ENCODE measurements at places on chromosomes 5 and 9.

- DNase-seq = no peak
These were observed 16.0 kb upstream of the SLC22A5 start for GRCh38 chr5:132353486-132353995.

- DNase-seq = no peak
These were observed 4.6 kb downstream of the NIPAL4 start for GRCh38 chr5:157464519-157465171.

GRCh38 chr5:72166070-72166979 lies 59.0 kb downstream of the MAP1B start:
- DNase-seq = peak; percentile 63

DNA sequence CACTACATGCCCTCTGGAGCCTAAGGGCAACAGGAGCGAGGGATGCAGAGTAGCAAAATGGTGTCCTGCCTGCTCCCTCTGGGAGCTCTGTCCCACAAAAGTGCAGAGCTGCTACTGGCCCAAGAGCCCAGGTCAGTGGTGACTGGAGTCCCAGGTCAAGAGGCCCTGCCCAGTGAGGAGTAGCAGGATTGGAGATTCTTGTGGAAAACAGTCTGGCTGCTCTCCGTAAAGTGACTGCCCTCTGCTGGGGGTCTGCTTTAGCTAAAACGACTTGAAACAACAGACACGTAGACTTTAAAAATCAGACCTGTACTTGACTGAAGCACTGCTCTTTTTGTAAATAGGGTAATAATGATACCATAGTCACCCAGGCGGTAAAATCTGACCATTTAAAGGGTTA lies 917.0 kb downstream of the MAT2B start:
- peak; percentile 9 for DNase-seq

DNA sequence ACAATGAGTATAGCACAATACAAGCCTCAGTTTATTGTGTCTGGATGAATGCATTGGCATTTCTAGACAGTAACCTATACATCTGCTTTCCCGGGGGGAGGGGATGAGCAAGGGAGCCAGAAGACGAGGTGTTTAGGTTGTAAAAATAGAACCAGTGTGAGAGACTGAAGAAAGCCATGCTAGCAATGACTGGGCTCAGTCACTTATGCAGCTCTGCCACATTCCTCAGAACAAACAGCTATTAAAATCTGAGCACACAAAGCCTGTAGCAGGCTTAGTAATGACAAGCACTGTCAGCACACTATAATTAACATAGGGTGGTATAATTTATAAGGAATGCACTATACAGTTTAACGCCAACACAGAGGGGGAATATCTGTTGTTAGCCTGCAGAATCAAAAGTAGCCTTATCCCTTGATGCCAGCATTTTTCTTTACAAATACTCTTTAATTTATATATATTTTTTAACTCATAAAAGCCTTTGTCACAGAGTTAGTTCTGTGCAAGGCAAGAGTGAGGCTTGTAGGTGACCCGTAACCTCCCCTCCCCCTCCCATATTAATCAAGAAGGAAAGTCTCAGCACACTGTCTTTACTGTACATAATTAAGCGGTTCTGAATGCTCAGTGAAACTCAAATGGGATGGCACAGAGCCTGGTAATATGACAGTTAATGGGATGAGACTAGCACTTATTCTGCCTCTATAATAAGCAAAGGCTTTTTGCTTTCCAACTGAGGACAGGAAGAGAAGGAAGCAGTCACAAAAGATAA lies 295.4 kb downstream of the CSNK1G3 start:
- DNase-seq = peak; percentile 20

DNA sequence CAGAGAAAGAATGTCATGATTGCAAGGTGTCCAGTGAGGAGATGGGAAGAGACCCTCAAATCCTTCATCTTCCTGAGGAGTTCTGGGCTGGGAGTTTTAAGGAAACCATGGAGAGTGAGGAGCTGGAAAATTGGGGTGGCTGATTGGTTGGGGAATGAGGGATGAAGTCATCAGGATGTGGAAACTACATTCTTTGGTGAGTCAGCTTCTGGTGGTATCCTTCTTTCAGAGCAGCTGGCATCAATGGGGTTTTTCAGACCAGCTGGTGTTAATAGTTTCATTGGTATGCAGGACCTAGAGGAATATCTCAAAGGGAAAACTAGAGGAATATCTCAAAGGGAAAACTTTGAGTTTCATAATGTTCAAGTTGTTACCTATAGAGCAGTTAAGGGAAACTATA lies 45.2 kb downstream of the RNF180 start:
- DNase-seq = no peak

DNA sequence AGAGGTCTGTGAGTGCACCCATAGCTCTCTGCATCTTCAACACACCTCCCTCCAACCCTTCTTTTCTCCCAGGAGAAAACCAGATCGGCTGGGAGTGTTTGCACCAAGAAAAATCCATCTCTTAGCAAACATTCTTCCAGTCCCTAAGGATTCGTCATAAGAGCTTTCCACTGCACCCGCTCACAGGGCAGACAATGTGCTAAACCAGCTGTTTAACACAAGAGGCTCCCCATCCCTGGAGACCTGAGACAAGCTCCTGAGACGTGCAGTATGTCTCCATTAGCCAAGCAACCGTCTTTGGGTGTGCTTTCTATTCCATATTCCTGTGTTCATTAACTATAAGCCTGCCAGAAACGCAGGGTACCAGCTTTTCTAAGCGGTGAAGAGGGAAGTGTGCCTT lies 93.6 kb upstream of the ZNF462 start:
- DNase-seq = peak; percentile 76

DNA sequence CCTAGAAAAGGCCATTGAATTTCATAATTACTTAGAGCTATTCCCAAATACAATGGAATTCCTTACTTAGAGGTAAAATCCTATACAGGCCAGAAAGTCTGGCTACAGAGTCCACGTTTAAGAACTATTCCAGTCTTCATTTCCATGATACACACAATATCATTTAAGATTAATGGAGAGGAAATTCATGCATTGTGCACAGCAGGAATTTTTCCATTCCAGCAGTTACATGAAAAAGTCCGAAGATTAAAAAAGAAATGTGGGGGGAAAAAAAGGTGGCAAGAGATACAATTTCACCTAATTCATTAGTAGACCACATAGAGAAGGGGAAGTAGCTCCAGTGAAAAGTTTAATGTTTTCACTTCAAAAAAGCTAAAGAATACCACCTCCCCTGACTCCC lies 63.1 kb downstream of the CHD1 start:
- DNase-seq = no peak

DNA sequence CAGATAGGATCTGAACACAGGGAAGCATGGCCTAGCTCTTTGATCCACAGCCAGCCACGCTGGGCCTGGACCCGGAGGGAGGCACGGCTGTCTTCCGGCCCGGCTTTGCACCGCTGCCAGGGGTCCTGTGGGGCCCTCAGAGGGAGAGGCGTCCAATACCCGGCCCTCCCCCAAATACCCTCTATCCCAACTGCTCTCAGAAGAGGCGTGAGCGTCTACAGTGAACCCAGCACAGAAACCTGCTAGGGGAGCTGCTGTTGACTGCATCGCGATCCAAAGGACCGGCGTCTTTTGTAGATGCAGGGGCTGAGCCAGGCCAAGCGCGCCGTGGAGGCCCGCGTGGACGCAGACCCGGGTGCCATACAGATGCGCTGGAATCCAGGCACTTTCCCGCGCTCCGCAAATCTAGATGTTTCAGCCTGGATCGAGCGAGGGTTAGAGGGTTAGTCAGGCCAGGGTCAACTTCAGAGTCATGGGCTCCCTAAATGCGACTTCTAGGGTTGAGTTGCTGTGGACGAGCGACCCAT lies 1.1 kb upstream of the TCF7 start:
- DNase-seq = no peak

DNA sequence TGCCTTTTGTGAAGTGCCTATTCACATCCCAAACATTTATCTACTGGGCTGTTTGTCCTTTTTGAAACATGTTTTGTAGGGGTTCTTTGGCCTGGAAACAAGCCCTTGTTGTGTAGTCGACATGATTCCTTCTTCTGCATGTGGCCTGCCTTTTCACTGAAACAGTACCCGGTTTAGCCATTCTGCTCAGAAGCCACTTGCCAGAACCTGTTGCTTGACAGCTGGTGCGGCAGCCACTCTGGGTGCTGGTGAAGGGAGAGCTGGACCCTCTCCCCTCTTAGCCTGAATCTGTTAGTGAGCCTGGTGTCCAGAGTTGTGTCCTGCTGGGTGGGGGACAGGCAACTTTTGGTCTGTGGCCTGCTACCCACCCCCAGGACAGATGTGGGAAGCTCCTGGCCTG lies 128.8 kb upstream of the CACNA1B start:
- no peak for DNase-seq

DNA sequence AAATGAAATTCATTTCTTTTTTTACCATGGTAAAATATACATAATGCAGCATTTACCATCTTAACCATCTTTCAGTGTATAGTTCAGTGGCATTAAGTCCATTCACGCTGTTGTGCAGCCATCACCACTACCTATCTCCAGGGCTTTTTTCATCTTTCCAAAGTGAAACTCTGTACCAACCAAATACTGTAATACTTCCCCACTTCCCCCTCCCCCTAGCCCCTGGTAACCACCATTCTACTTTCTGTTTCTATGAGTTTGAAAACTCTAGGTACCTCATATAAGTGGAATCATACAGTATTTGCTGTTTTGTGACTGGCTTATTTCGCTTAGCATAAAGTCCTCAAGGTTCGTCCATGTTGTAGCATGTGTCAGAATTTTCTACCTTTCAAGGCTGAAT lies 23.4 kb downstream of the SPAAR start:
- no peak for DNase-seq

DNA sequence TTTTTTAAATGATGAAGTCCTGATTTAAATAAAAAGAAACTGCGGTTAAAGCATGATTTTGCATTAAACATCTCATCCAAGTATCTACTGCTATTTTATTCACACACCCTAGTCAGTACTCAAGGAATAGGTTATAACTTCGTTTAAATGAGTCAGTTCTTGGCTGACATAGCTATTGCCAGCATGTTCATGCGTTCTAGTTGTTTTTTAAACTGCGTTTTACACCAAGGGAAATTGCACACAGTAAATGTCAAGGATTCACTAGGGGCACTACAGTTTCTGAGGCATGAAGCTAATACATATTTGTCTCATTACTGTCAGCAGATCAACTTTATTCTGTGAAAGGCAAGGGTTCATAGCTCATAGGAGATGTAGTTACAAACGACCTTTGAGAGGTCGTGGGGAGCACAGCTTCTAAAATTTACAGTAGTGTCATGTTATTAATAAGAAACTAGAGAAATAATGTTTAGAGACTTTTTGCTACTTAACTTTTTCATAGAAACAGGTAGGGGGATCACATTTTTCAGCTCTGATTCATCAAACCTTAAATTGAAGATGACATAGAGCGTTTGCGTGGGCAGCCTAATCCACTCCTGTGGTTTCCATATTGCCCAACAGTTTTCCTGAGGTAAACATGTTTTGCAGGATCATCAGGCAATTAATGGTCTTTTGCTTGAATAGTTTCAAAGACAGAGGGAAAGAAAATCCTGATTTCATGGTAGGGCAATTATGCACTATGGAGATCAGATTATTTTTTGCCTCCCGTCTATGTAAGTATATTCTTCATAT lies 2222.7 kb upstream of the WWC1 start:
- DNase-seq = no peak

DNA sequence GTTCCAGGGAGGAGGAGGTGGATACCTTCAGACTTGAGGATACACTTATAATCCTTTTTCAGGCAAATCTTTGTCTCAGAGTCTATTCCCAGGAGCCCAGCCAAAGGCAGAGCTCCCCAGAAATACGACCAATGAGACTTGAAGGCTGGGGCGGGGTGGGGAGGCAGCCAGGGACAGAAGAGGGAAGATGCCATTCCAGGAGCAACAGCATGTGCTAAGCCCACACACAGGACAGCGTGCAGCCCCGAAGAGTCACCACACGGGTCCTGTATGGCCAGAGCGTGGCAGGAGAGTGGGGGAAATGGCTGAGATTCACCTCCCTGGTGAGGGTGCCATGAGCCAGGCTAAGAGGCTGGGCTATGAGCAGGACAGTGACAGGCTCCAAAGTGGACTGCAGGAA lies 35.2 kb downstream of the WHRN start:
- no peak for DNase-seq

GRCh38 chr5:62778316-62779009 lies 199.8 kb downstream of the LRRC70 start:
- DNase-seq = no peak

GRCh38 chr5:79961716-79962574 lies 29.1 kb downstream of the MTX3 start:
- no peak for DNase-seq

DNA sequence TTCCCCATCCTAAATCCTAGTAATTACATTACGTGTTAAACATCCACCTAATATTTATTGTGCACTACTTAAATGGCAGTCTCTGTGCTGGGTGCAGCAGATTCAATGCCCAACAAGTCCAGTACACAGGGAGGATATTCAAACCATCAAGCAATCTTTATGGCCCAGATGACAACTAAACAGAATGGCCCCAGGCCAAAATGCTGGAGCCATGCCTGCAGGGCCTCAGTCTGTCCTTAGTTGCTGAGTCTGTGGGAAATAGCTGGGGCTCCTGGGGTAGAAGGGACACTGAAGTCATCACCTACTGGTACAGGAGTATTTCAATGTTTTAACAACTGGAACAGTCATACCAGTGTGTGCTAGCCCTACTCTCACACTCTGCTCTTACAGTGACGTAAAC lies 153.5 kb downstream of the ZNF608 start:
- DNase-seq = no peak

GRCh38 chr9:32306006-32306405 lies 78.4 kb upstream of the ACO1 start:
- DNase-seq = no peak

DNA sequence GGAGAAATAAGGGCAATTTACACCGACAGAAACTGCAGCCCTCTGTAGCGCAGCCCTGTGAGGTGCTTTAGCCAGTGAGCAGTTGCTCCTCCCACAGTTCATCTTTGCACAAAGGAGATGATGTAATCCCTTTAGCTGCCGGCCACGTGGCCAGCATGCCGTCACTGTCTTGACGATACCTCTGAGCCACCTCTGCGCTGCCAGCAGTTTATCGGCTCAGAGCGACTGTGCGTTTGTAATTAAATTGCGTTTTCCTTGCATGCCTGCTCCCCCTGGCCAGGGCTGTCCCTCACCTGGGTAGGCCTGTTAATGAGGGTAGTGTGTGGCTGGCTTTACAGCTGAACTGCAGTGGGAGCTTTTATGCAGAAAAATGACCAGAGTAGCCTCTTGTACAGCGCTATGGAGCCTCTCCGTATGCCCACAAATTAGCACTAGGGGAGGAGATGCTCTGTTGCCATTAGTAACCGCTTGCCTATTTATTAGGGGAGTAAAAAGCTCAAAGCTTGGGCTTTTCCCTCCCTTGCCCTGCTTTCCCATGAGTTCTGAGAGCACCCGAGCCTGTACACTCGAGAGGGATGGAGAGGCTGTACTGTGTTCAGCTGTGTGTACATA lies 107.0 kb downstream of the TRIO start:
- peak; percentile 76 for DNase-seq

Measured in D341Med (cell line).